CD4-positive, alpha-beta T cell treated with Interleukin-15 for 1 hour (primary cell): ENCODE measurements at places on chromosomes 1 and 21.

- no peak for DNase-seq
Observed at GRCh38 chr1:200366577-200367253, 43.1 kb downstream of the ZNF281 start.

DNA sequence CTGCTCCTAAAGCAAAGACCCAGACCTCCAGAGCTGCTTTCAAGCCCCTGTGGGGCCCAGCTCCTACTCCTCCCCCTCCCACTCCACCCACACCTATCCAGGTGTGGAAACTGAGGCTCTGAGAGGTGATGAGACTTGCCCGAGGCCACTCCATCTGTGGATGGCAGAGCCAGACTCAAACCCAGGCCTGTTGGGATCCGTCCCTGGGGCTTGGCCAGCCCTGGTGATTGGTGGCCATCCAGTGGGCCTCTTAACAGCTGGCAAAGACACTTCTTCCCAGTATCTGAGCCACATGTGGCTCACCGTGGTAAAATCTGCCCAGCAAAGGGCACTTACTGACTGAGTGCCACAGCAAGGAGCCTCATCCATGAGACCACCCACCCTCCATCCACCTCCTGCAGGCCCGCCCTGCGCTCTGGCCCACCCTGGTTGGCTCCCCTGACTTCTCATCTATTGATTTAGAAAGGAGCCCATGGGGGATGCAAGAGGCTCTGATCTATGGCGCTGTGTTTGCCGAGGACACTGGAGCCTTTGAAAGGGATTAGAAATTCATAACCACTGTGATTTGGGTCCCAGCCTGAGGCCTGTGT, 398.5 kb downstream of the PTPRU start:
- DNase-seq = no peak

DNA sequence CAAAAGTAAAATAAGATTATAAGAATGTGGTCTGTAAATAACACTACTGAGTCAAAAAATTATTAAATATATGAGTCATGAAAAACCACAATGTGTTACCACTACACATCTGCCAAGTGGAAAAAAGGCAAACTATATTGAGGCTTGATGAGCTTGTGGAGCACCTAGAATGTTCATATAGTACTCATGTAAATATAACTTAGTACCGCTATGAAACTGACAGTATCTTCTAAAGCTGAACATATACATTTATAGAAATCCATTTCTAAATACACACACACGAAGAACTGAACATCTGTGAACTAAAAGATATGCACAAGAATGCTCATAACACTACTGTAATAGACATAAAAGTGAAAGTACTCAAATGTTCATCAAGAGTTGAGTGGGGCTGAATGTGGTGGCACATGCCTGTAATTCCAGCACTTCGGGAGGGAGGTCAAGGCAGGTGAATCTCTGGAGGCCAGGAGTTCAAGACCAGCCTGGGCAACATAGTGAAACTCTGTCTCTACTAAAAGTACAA, 18.5 kb upstream of the GBP3 start:
- no peak for DNase-seq

- DNase-seq = no peak
Observed at GRCh38 chr21:29301691-29302090, 3.0 kb downstream of the BACH1 start.

- peak; percentile 87 for DNase-seq
Observed at GRCh38 chr1:113929750-113930498, 800 bp downstream of the HIPK1 start.

GRCh38 chr1:185008838-185009237, 34.5 kb upstream of the NIBAN1 start:
- no peak for DNase-seq

GRCh38 chr1:217647791-217648190, 16.6 kb downstream of the SPATA17 start:
- DNase-seq = no peak

- DNase-seq = no peak
Observed at GRCh38 chr1:247332623-247333361, 1.1 kb upstream of the ZNF496 start.

DNA sequence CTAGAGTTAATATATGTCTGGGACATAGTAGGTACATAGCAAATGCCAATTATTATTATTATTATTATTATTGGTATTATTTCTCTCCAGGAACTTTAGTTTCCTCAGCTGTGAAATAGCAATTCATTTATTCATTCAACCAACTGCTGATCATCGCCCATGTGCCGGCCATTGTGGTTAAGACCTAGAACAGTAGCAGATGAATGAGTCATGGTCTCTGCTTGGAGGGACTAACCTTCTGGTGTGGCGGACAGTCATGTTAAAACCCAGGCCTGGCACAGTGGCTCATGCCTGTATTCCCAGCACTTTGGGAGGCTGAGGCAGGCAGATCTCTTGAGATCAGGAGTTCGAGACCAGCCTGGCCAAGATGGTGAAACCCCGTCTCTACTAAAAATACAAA, 23.8 kb upstream of the LDLRAP1 start:
- DNase-seq = no peak

GRCh38 chr1:110436635-110437034, 14.3 kb upstream of the PROK1 start:
- no peak for DNase-seq

GRCh38 chr1:169867012-169867675, 26.6 kb downstream of the SCYL3 start:
- DNase-seq = no peak

DNA sequence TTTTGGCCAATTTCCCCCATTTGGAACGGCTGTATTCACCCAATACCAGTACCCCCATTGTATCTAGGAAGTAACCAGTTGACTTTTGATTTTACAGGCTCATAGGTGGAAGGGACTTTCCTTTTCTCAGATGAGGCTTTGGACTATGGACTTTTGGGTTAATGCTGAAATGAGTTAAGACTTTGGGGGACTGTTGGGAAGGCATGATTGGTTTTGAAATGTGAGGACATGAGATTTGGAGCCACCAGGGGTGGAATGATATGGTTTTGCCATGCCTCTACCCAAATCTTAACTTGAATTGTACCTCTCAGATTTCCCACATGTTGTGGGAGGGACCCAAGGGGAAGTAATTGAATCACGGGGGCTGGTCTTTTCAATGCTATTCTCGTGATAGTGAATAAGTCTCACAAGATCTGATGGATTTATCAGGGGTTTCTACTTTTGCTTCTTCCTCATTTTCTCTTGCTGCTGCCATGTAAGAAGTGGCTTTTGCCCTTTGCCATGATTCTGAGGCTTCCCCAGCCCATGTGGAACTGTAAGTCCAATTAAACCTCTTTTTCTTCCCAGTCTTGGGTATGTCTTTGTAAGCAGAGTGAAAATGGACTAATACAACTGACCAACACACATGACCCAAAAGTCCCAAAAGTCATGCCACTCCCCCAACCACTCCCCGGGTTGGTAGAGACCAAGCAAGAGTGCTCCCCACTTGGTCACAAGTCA, 35.4 kb upstream of the ZNF496 start:
- DNase-seq = no peak

DNA sequence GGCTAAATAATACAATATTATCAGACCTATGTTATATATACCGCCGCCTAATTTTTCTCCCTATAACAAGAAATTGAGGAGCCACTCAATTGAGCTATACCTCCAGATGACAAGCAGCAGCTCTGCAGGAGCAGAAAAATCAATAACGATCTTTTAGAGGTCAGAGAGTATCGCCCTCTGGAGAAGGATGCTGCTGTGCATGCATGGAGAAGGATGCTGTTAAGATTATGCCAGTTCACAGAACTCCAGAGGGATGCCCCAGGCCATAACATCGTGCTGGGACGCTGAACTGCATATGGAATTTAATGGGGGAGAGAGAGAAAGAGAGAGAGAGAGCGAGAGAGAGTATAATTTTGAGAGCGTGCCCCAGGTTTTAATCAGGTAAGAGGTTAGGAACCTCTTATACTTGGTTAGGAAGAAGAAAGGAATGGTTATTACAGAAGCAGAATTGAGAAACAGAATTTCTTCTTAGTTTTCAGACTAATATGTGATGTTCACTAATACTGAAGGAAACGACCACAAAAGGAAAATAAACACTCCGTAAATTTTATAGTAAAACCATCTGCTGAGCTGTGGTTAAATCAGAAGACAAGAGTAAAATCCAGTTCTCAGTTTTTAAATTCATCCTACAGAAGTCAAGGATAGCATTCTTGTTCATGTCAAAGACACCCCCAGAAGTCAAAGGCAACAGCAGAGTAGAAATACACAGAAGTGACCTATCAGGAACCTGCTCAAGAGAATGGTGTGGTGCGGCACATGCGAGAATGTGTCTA, 111.1 kb downstream of the SMYD2 start:
- no peak for DNase-seq

GRCh38 chr1:76680651-76681050, 186.6 kb upstream of the ST6GALNAC5 start:
- no peak for DNase-seq

DNA sequence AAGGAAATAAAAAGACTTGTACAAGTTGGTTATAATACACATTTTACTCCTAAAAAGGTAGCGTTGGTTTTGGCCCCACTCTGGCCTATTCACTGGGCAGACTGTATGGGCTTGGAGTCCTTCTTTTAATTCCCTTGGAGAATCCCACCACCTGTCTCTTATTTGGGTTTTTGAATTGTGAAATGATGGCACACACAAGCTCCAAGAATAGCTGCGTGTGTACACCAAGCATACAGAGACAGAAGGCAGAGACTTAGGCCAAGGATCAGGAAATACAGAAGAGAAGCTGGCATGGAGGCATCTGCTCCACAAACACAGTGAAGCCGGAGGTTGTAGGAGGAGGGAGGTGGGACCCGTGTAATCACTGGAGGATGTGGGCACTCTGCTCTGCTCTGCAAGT, 29.1 kb downstream of the DDR2 start:
- no peak for DNase-seq

DNA sequence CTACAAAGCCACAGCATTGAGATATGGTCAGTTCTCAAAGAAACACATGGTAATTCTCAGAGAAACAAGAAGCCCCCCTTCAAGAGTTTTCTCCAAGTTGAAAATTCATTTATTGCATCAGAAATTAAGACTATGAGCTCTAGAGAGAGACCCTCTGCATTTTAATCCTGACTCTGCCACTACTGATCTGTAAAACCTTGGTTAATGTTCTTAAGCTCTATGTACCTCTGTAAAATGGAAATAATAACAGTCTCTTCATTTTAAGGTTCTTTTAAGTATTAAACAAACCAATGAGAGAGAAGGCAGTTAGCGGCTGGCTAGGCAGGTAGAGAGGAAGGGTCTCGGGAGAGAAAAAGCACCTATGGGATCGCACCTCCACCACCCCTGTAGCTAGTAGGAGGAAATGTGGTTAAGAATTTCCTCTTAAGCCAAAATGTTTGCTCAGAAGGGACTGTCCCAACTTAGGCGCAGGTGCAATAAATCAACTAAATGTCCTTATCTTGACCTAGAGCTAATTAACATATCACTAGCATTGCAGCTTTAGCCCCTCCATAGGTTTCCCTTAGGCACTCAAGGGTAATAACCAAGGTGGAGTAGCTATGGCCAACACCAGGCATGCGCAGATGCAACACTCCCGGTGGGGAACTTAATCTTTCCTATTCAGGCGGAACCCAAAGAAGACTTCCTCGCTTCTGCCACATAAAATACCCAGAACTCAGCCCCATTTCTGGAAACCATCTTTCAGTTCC, 1685.4 kb downstream of the MRPL39 start:
- DNase-seq = no peak

DNA sequence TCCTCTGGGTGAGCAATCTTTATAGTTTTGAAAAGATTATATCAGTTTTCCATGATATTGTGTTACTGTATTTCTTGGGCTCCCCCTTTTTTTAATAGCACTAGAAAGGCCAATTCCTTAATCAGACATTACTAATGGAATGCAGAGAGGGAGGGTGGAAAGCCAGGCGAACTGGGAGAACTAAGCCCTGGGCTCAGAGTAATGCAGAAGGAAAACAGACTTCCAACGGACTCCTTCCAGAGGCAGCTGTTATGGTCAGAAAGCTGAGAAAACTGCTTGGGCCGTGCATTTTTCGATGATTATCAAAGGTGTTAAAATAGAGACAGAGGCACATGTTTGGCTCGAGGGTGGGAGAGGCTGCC, 206.3 kb downstream of the FOXD2 start:
- DNase-seq = no peak

DNA sequence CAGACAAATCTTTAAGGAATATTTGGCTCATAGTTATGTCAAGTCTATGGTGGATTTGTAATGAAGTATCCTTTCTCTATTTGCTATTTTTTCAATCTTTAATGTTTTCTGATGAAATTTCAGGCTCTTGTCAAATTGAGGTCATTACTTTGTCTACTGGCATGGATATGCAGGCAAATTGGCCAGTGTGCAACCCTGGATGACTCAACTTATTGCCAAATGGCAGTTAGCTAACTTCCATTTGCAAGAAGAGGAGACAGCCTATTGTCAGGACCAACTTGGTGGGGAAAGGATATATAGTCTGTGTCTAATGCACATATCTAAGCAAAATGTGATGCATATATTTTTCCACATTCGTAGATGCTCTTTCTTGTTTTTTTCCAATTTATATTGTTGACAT, 530.5 kb downstream of the PTBP2 start:
- no peak for DNase-seq

- DNase-seq = no peak
Observed at GRCh38 chr1:183034682-183035081, 11.5 kb downstream of the LAMC1 start.

GRCh38 chr1:58857680-58858673, 74.1 kb upstream of the JUN start:
- DNase-seq = no peak

DNA sequence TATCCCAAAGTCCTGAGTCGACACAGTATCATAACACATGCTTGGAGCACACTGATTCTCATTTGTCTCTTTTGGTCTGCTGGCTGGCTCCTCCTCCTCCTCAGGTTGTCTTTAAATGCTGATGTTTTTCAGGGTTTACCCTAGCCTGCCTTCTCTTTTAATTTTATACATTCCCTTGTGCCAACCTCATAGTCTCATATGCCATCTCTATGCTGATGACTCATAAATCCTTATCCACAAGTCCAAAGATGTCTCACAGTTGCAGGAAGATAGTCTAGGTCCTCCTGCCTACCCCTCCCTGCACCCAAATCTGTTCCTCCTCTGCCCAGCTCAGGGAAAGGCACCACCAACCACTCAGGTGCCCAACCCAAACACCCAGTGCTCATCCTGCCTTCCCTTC, 108.3 kb downstream of the SIPA1L2 start:
- no peak for DNase-seq

DNA sequence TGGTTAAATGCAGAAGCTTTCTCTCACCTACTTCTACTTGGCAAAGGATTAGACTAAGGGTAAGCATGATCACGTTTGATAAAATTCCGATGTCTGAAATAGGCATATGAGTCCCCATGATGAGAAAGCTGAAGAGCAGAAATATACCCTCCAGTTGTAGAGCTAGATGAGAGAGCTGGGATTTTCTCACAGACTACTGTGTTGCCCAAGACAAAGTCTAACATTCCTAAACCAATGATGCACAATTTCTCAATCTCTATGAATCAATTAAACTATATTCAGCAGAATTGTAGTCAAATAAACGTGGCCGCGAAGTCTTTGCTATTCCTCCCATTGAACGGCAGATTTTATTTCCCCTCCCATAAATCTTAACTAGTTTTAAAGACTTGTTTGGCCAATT, 699.2 kb downstream of the KCNT2 start:
- DNase-seq = no peak

DNA sequence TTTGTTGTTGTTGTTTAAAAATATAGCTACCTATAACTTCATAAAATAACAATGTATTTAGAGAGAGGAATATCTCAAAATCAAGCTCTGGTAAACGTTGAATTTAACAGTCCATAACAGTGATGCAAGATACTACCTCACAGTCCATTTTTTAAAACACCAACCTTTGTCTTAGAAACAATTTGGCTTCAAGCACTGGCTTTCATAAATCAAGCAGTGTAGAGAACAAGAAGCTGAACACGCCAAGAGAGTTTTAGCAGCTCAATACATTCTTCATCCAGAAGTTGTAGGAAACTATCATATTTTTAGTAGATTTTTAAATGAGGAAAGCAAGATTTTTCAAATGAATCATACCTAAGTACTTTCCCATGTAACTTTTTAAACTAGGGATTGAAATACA, 334.3 kb upstream of the ADAMTS5 start:
- no peak for DNase-seq
